Posterior vena cava (tissue), 2 donors: ENCODE measurements at places on chromosomes 5 and 9. TPM values are rescaled to one million over a fixed set of nuclear protein-coding genes. Genes with fewer than 3 reads are reported as not detected.

- no peak for DNase-seq
These were observed 11.0 kb downstream of the HAVCR1 start for GRCh38 chr5:157047898-157048297.

DNA sequence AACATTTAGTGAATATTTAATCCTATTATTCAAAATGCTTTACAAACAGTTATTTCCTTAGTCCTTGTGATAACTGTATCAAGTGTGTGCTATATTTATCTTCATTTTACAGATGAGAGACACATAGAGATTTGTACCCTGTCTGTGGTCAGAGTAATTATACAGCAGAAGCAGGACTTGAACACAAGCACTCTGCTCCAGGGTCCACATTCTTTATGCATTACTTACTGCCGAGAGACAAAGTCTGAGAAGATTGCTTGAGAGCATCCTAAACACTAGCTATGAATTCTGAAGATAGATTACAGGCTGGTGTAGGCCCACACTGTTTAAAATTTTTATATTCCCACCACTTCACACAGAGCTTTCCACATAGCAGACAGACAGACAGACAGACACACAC, 926.1 kb upstream of the DMAC1 start:
- no peak for DNase-seq

GRCh38 chr9:78668148-78668832, 371.4 kb downstream of the PSAT1 start:
- DNase-seq: no peak

DNA sequence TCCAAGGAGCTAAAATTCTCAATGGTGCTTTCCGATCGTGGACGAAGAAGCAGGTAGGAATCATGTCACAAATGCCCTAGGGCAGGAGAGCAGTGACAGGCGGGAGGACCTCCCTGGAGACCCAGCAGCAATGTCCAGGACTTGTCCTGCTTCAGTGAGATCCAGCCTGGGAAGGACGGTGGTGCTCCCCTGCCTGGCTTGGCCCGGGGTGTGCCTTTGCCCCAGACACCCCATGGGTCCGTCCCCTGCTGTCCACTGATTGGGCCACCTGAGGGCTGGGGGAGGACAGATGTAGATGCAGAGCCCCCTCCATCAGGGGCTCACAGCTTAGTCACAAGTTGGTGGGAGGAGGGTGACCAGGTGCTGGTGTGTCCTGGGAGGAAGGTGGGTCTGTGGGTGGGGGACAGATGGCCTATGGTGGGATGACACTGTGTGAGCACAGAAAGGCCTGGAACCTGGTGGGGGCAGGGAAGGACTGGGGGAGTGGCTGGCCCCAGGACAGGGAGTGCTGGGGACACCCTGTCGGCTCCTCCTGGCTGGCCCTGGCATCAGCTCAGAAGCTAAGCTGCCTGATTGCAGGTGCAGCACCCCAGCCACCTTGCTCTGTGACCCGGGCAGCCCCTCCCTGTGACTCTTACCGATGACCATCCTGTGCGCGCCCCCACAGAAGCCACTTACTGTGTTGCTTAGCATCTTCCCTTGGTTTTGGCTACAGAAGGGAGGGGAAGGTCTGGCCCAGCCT, 82.0 kb downstream of the PHF2 start:
- DNase-seq: peak; percentile 73

- DNase-seq: no peak
These were observed 139.6 kb downstream of the MTX3 start for GRCh38 chr5:79851391-79851863.

DNA sequence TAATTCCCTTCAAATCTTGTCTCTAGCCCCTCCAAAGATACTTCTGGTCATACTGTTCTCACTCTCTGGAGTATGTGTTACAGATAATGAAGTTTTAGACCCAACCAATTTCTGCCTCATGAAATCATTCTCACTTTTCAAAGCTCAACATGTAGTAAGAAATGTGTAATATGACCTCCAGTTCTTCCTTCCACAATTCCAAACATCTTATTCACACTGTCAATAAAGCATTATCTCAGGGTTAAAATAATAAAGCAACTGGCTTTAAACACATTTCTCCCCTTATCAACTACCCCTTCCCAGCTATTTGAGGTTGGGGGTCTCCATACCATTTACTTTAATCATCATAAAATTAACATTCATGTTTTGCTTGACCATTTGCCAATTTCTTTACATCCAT, 654.1 kb downstream of the RAB3C start:
- DNase-seq: no peak

- DNase-seq: no peak
These were observed 25.3 kb upstream of the ANXA2R start for GRCh38 chr5:43065387-43065947.

DNA sequence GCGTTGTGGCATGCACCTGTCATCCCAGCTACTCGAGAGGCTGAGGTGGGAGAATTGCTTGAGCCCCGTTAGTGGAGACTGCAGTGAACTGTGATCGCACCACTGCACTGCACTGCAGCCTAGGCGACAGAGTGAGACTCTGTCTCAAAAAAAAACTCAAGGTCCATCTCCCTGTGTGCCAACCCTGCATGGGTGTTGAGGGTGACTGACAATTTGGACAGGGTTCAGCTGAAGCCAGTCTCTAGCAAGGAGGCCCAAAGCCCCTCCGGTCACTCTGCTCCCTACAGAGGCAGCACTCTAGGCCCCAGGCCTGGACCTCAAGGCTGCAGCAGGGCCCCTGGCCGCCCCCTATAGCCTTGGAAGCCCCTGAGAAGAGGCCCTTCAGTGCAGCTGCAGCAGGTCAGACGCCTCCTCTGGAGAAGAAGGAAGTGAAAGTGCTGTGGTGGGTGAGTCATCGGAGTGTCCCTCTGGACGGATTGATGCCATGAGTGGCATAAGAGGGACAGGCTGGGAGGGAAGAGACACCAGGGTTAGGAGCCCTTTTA, 39.2 kb upstream of the NEK6 start:
- DNase-seq: peak; percentile 82

GRCh38 chr5:176589039-176589769, 20.8 kb downstream of the GPRIN1 start:
- no peak for DNase-seq

DNA sequence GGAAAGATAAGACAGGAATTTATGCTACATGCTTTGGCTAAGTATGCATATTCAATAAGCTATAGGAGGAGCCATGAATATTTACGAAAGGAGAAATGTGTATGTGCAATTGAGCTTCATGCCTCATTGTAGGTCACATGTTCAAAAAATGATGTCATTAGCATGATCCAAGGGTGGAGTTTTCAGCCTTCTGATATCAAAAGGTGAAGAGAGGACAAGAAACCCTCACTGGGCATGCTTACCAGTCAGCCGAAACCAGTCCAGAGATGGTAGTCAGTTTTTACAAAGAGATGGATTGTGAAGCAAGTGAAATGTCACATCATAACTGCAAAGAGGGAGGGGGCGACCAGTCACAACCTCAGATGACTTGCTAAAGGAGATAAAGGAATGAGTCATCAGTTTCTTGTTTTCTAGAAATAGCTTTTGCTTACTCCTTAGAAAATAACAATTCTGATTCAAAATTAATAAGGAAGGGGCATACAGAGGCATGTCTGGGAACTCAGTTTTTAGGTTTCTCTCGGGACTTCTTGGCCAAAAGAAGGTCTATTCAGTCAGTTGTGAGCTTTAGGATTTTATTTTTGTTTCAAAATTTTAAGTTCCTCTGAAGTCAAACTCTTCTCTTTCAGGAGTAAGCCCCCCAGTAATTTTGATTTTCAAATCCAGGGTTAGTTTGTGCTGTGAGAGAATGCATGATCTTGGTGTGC, 1067.8 kb upstream of the EDIL3 start:
- DNase-seq: no peak

GRCh38 chr5:150107909-150108447, 21.6 kb upstream of the CSF1R start:
- DNase-seq: no peak

Gene CDX1
- not detected for total RNA-seq

Gene BICD2
- 27.4 TPM for total RNA-seq

Gene C9orf153
- 0.24 TPM for total RNA-seq

Gene GRM6
- not detected for total RNA-seq
